HS-5 (cell line): ENCODE measurements at places on chromosomes 7 and 10.
A peak's percentile ranks its signal among the peaks of the same experiment; 100 is the strongest.

GRCh38 chr7:77570330-77571011, 33.4 kb downstream of the PTPN12 start:
- DNase-seq = peak; percentile 31

DNA sequence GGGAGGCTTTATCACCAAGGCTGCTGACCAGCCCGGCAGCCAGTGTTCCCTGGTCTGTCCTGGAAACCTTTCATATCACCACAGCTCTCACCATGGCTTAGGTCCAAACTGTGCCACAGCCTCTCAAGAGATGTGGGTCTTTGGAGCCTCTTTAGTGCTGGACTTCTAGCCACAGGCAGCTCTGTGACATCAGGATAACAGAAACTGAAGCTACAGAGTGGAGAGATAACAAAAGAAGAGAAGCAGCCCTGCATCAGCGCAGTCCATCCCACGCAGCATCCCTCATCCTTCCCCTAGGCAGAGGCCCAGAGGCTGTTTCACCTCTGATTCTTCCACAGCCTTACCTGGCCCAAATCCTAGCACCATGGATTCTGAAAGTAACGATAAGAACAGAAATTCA, 187.9 kb upstream of the KMT2E start:
- no peak for DNase-seq

- DNase-seq = no peak
Observed at GRCh38 chr7:117562759-117563158, 82.9 kb downstream of the CFTR start.

DNA sequence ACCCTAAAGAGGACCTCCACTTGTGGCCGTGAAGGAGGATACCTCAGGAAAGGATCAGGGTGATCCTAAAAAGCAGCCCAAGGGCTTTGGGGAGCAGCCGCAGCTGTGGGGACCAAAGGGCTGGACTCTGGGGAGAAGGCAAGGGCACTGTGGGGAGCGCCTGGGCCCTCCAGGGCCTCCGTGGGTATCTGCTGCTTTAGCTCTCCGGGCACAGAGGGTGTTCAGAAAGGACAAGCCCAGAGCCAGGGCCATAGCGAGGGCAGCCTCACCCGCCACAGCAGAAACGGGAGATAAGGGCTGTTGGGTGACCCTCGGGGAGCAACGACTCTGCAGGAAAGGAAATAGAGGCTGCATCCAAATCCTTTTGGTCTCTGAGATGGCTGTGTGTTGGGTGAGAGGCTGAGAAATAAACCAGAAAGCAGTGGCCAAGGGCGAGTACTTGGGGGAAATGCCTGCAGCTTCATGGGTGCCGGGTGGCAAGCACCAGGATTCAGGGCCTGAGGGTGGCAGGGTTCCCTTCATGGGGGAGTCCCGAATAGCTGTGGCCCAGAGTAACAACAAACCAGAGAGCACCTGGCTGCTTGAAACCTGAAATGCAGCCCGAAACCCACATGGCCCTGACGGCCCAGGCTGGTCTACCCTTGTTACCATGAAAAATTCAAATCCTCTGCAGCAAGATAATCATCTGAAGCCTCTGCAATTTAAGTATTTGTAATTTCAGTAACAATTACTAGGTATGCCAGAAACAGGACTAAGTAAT, 95.2 kb downstream of the VIPR2 start:
- DNase-seq = no peak

DNA sequence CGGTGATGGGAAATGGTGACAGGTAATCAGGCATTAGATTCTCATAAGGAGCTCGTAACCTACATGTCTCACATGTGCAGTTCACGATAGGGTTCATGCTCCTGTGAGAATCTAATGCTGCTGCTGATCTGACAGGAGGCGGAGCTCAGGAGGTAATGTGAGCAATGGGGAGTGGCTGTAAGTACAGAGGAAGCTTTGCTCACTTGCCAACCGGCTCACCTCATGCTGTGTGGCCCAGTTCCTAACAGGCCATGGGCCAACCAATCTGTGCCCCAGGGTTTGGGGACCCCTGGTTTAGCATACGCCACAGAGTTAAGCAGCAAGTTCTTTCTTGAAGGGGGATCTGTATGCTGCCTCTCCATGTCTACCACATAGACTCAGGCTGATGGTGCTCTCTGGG, 133.1 kb downstream of the IQUB start:
- no peak for DNase-seq

GRCh38 chr10:79090134-79090803, 21.5 kb downstream of the ZMIZ1 start:
- DNase-seq = no peak

DNA sequence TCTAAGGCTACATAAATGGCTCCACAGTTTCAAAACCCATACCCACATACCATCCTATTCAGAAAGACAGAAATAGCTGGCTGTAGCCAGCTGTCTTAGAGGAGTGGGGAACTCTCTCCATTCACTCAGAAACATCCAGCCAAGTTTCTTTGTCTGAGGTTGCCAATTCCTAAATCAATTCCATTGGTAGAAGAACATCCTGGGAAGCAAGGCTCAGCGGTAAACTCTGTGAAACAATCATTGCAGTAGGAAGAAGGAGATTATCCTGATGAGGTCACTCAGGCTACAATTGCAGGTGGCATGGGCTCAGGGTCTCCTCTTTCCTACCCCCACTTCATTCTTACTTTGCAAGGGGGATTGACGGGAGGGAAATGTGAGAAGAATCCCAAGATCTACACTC, 154.0 kb downstream of the ETV1 start:
- DNase-seq = no peak

- no peak for DNase-seq
Observed at GRCh38 chr7:116342125-116342524, 131.8 kb downstream of the TES start.

- no peak for DNase-seq
Observed at GRCh38 chr10:72794260-72794659, 99.3 kb upstream of the OIT3 start.

DNA sequence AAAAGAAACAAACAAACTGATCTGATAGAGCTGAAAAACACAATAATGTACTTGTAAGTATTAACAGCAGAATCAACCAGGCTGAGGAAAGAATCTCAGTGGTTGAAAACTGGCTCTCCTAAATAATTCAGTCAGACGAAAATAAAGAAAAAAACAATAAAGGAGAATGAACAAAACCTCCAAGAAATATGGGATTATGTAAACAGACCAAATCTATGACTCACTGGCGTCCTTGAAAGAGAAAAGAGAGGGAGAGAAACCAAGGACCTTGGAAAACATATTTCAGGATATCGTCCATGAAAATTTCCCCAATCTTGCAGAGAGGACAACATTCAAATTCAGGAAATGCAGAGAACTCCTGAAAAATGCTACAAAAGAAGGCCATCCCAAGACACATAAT, 62.9 kb downstream of the FBXL13 start:
- no peak for DNase-seq

DNA sequence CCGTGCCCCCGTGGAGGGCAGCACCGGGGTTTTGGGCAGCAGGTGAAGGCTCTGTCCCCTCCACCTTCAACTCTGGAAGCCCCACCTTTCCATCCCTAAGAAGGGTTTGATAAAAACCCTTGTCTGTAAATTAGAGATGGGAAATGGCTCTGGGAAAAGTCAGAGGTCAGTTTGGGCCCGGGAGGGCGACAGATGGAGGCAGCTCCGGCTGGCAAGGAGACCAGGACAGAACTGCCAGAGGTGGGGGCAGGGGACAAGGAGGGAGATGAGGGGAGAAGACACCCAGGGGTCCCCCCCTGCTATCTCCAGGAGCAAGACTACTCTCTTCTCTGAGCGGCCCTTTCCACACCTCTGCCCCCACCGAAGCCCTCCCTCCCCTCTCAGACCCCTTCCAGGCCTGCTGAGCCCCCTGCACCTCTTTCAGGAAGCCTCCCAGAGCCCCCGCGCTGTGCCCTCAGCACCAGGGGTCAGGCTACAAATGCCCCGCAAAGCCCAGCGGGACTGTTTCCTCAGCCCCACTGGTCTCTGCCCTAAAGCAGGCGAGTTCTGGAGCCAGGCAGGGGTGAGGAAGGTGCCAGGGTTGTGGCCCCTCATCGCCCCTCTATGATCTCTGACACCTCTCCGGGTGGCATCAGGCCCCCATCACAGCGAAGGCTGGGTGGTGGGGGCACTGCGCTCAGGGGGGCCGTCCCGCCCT, 980 bp upstream of the SH2B2 start:
- no peak for DNase-seq

GRCh38 chr7:139867847-139868246, 38.8 kb downstream of the TBXAS1 start:
- no peak for DNase-seq

DNA sequence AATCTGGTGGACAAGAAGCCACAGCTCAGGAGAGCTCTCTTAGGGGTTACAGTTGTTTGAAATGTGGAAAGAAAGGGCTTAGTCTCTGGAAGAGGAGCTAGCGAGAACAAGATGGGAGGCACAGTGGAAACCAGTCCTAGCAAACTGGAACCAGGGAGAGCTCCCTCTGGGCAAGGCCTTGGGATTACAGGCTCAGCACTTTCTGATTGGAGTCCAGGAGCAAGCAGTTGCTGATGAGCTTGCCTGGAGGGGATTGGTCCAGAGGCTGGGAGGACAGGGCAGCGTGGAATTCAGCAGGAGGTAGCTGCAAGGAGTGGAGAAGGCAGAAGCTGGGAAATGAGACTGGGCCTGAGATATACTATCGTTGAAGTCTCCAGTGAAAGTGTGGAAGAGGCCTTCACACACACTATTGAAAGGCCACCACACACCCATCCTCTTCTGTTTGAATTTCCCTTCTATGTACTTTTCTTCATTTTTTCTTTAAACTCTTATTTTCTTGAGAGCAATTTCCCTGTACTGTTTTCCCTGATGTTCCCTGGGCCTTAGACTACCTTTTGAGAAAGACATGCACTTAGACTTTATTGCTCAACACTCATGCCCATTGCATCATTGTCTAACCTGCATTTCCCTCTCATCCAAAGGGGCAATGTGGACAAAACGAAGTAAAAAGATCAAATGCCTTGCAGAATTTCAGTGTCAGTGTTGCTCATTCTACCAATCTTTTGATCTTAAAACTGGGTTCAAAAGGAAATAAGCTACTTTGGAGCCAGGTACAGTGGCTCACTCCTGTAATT, 57.8 kb upstream of the LANCL2 start:
- DNase-seq = no peak

- no peak for DNase-seq
Observed at GRCh38 chr10:30437031-30437841, 3.3 kb downstream of the MAP3K8 start.

DNA sequence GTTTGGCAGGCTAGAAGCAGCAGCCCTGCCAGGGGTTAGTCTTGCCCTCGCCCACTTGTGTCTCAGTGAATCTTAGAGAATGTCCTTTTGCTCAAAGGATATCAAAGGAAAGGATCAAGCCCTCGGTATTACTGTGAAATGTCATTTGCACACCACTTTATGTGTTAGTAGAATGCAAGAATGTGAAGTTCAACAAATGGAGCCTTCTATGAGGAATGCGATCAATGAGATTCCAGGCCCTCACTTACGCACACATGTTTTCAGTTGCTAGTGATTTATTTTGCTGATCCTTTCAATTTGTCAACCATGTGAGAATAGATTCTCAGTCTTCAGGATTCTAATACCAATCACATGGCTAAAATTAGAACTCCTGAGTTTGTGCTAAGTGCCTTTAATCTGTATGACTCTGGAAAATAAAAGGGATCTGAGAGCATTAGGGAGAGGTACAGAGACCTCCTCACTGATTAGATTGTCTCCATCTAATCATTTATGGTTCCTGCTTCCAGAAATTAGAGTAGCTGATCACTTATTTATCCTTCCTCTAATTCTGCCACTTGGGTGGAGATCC, 123.0 kb upstream of the SP4 start:
- no peak for DNase-seq

DNA sequence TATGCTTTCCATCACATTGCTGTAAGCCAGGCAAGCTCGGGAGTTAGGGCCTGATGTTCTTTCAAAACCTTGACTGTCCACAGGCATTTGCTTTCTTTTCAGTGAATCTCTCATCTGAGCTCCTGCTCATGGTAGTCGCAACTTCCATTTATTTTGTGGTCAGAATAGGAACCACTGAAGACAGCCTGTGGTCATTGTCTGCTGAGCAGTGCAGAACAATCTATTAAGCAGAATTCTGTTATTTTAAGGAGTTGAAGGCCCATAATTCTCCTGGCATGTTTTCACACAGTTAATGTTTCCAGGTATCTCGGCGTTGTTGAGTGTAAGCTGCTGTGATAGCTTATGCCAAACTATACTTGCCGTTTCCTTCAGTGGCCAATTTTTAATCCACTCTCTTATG, 491.1 kb upstream of the AKR1E2 start:
- no peak for DNase-seq

- no peak for DNase-seq
Observed at GRCh38 chr10:118365702-118366101, 23.6 kb upstream of the FAM204A start.

GRCh38 chr7:115267503-115267902, 345.6 kb downstream of the MDFIC start:
- no peak for DNase-seq

GRCh38 chr7:80412842-80413241, 99.0 kb downstream of the GNAT3 start:
- no peak for DNase-seq

- DNase-seq = peak; percentile 53
Observed at GRCh38 chr10:59625721-59626522, 83.7 kb downstream of the SLC16A9 start.

DNA sequence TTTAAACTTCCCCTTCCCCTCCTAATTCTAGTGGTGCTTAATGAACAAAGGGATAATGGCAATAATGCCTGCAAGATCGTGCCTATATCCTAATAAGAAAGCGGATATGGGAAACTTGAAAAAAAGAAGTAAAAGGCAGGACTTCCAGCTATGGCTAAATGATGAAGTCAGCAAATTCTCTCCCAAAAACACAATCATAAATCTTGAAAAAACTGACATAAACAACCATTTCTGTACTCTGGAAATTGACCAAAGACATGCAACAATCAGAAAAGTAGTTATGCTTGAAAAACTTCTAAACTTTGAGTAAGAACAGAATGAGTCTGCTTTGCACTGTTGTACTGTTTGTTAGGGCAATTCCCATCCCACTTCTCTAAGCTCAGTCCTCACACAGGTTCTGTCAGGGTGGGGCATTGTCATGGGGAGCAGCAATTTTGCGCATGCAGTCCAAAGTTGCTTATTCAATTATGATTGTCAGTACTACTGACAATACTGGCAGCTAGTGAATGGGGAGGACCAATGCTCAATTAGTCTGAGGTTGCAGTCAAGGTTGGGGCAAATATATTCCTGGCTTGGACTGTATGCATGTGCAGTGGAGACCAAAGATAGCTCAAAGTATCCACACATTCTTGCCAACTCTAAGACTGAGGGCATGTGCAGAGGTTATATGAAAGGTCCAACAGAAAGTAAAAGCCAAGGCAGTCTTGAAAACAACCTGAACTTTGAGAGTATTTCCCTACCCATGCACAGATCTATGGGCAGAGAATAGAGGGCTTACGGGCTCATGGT, 34.1 kb upstream of the ARHGAP22 start:
- no peak for DNase-seq

DNA sequence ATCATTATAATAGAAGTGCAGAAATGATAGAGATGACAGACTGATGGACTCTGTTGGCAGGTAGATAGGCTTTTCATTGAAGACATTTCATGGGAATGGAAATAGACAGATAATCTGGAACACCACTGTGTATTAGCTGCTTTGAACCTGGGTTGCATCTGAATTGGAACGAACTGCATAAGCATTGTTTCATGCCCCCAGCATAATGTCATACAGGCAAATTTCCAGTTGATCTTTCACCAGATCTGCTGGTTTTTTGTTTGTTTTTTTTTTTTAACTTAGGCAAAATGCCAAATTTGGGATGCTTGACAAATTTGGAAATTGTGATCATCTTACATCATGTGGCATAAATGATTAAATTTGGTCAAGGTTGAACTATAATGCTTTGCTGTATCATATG, 172.1 kb upstream of the AOAH start:
- DNase-seq = no peak
